ENCODE measurements at places on chromosomes 11 and 22.

GRCh38 chr11:69841170-69841858 lies 22.1 kb upstream of the FGF3 start:
- DNase-seq: no peak

DNA sequence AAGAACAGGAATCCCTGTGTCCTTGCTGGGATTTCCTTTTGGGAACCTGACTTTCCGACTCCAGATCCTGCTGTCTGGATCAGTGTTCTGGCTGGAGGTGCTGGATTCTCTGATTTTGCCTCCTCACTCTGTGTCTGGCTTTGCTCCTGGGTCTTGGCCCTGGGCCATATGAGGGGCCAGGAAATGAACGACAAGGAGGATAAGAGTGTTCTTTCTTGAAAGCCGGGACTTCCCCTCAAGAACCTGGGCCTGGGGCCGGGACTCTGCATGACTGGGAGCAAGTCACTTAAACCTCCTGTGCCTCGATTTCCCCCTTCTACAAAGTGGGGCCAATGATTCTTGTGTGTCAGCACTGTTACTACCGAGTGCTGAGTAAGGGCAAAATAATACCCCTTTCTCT lies 2.9 kb upstream of the MYO7A start:
- no peak for DNase-seq

DNA sequence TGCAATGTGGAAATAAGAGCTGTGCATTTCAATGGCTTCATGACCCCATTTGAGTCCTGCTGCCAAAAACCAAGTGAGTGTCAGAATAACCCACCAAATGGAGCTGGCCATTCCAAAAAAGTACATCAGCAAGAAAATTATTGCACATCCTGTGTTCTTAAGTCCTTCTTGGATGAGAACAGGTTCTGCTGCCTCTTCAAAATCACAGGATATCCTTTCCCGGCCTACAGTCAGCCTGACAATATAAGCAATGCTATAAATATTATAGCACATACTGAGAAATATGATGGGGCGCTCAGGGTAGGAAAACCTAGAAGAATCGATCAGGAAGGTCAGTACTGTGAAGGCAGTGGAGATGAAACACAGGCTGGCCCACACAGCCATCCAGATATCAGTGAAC lies 3.5 kb downstream of the FZD4 start:
- DNase-seq: no peak

DNA sequence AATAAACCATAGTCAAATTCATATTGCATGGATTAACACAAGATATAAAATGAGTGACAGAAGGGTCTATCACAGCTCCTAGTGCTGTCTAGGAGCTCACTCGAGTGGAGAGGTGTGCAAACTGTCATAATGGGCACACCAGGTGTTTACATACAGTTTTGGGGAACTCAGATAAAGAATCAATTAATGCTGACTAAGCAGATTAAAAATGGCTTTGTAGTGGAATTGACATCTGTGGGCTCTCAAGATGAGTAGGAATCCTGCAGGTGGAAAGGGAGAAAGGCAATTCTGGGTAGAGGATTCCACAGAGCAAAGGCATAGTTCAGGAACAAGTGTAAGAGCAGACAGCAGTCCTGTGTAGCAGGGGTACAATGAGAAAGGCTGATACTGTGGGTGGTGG lies 496.2 kb upstream of the CCDC90B start:
- DNase-seq: no peak

- DNase-seq: no peak
Observed at GRCh38 chr11:2663915-2664314, 35.9 kb downstream of the KCNQ1OT1 start.

- no peak for DNase-seq
Observed at GRCh38 chr22:17910561-17911311, 113.6 kb downstream of the MICAL3 start.

- DNase-seq: no peak
Observed at GRCh38 chr11:34599406-34599945, 21.4 kb upstream of the EHF start.

DNA sequence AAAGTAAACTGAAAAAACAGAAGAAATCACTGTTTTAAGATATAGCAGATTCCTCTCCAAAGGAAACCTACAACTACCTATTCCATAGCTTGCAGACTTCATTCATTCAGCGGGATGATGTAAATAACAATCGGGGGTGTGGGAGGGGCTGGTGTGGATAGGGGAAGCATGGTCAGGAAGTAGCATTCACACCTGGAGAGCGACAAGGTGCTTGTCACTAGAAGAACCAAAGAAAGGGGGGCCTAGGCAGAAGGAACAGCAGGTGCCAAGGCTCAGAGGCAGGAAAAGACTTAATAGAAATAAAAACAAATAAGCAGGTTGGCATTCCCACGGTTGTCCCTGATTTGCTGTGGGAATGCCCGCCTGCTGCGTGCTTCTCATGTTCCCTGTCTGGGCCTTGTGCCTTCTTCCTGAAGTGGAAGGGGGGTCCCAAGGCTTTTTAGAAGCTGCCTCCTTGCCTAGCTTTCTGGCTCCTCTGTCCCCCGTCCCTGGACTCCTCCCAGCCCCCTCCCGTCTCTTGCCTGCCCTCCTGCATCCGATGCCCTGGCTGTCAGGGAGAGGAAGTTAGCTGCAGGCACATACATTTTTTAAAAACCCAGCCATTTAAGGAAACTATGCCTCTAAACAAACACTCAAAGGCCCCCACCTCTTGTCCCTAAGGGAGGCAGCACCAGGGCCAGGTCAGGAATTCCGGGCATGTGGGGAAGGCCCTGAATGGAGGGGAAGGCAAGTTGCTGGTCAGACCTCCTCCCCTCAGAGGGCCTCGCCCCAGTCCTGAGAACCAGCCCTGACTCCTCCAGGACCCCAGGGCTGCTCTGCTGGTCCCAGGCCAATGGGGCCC lies 54.7 kb upstream of the PRDM11 start:
- no peak for DNase-seq

DNA sequence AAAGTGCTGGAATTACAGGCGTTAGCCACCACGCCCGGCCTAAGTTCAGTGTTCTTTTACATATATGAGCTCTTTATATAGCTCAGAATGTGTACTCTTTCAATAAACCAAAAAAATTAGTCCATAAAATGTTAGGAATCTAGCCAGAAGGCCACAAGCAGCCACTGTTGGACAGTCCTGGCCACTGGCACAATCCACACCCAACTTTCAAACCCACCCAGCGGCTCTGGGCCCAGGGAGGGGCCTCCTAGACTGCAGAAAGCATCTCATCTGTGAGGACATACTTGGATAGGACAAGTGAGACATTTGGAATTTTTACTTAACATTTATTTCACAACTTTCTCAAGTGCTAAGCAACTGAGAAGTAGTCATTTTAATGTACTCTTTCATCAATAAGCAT lies 6.4 kb downstream of the PACSIN2 start:
- DNase-seq: no peak

DNA sequence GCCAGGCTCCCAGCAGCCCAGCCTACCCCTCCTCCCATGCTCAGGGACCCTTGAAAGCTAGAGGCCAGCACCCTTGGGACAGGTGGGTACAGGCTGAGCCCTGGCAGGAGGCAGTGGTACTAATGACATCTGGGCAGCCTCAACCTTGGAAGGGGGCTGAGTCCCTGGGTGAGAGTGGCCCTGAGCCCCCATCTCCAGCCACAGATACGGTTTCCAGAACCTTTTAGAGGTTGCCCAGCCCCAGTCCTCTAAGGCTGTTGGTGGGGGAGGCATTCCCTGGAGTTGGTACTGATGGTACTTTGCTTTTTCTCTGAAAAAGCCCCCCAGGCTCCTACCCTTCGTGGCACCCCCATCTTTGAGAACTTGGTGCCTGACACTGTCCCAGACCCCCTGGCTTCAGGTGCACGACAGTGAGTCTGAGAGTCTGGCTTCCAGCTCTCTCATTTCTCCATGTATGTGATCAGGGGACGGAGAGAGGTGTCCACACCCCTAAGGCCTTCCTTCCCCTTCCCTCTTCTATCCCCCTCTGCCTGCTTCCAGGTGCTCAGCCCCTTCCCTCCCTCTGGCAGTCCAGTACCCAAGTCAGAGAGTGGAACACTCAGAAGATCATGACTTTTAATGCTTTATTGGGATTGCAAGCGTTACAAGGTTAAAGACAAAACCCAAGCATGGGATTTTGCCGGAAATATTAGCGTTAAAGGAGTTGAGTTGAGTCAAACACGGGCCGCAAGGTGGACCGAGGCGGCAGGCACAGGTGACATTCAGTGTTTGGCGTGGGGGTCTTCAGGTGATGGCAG lies 10.5 kb downstream of the IGF2 start:
- no peak for DNase-seq

DNA sequence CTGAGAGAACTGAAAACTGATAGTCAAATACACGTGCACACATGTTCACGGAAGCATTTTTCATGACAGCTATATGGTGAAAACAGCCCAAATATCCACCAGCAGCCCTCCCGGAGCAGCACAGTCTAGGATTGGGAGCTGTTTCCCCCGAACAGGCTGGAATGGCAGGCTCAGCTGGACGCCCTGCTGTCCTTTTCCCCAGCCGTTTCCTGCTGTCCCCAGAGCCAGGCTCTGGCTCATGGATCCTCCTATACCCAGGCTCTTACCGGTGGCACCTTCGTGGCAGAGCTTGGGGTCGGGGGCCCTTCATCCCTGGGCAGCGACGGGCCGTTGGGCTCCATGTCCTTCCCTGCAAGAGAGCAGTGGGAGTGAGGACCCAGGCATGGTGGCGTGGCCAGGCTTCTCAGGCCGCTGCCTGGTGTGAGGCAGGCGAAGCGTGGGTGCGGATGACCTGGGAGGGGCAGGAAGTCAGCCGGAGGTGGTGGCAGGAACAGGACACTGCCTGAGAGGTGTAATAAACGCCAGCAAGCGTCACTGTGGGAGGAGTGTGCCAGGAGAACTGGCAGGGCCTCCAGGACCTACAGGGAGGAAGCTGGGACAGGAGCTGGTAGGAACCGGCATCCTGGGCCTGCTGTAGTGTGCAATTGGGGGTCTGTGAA lies 38.8 kb downstream of the OSBPL5 start:
- no peak for DNase-seq

DNA sequence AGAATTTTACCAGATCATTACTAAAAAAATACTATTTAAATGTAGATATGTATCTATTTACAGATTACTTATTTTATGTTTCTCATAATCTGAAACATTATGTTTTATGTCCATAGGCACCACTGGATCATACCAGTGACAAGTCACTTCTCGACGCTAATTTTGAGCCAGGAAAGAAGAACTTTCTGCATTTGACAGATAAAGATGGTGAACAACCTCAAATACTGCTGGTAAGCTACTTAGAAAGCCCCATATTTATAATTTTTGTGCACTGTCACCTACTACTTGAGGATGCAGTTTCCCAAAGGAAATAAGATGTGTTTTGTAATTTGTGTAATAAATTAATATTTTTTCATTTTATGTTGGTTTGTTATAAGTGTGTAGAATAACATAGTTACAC lies 42.6 kb downstream of the USP47 start:
- DNase-seq: no peak

DNA sequence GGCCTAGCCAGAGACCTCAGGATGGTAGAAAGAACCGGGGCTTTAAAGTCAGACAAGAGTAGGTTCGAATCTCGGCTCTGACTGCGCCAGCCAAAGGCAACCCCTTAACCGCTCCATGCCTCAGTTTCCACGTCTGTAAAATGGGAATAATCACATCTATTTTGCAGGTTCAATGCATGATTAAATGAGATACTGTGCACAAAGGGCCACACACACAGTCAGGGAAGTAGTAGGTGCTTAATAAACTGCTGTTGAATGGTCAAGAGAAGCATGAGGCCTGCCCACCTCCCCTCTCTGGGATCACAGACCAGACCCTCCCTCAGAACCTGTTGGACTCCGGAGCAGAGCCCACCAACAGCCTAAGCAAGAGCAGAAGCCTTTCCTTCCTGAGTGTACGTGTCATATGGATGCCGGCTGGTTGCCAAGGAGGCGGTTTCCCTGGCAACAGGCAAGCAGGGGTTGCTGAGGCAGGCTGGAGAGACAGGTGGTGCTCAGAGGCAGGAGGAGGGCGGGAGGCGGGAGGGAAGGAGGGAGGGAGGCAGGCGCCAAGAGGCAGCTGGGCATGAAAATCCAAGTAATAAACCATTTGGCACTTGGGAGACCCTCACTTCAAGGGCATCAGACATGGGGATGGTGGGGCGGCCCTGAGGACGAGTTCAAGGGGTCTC lies 43.9 kb downstream of the NFAM1 start:
- no peak for DNase-seq

GRCh38 chr11:113574171-113574570 lies 99.0 kb upstream of the DRD2 start:
- DNase-seq: no peak

GRCh38 chr22:27784120-27784475 lies 17.5 kb downstream of the MN1 start:
- no peak for DNase-seq

- DNase-seq: no peak
Observed at GRCh38 chr11:34656062-34656720, 35.3 kb downstream of the EHF start.

DNA sequence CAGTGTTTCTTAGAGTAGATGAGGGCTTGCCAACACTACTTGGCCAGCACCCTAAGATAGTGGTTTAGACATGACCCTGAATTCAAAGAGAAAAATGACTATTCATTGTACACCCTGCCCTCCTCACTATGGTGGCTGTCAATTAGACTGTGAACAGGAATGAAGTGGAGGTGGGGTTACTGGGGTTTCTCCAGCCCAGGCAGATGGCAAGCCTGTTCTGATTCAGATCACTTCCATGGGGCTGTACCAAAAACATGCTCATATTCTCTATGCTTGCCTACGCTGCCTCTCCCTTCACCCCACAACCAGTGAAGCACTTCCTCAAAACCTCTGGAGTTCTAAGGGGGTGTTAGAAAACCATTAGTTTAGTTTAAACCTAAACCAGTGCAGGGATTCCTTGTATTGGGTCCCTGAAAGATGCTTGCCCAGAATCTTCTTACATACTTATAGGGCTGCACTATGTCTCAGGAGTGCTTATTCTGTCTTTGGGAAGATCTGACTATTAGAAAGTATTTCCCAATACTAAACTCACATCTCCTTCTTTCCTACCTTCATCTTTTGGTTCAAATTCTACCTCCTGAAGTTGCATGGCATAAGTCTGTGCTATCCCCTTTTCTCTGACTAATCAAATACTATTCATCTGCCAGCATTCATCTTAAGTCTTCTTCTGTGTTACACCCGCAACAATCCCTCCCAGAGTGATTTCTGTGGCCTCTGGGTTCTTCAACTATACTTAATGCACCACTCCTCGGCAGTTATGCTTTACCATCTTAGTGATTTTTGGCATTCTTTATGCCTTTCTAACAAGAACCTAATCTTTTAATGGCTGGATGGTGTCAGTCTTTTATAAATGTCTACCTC lies 71.8 kb downstream of the ATG16L2 start:
- no peak for DNase-seq

- DNase-seq: no peak
Observed at GRCh38 chr11:56911312-56911711, 77.4 kb upstream of the OR5AK2 start.

DNA sequence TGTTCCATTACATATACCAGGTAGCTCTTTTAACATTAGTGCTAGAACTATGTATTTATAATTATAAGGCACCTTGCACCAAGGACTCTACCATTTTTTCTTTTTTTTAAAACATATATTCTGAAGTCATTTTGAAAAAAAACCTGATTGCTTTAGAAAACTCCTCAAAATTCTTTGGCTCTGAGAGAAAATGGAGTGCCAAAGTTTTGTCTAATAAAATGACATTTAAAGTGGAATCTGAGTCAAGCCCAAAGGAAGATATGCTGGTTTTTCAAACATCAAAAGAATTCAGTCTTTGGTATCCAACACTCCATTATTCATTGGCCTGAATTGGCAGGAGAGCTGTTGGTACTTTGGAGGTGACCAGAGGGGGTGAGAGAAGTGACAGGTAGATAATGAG lies 116.5 kb downstream of the ME3 start:
- DNase-seq: no peak

GRCh38 chr11:78905756-78906155 lies 331.1 kb upstream of the NARS2 start:
- DNase-seq: no peak

Data from CD4-positive, alpha-beta T cell treated with Interleukin-17A for 4 hours (primary cell).